ENCODE measurements at places on chromosomes 3 and 15.

DNA sequence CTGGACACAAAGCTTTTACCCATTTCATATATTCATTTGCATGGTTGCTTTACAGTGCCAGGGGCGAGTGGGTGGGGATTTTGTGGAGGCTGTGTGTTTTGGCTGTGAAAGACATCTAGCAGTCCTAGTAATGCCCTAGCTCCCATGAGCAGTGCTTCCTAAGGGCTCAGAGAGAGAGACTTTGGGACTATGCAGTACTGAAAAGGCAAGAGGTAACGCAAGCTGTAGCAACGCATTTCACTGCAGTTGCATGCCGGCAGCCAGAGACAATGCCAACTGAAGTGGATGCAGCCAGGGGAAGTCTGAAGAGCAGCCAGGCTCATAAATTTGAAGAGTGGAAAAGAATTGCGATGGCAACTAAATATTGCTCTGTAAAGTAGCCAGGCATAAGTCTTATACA, 27.4 kb upstream of the ATP10A start:
- DNase-seq = no peak

DNA sequence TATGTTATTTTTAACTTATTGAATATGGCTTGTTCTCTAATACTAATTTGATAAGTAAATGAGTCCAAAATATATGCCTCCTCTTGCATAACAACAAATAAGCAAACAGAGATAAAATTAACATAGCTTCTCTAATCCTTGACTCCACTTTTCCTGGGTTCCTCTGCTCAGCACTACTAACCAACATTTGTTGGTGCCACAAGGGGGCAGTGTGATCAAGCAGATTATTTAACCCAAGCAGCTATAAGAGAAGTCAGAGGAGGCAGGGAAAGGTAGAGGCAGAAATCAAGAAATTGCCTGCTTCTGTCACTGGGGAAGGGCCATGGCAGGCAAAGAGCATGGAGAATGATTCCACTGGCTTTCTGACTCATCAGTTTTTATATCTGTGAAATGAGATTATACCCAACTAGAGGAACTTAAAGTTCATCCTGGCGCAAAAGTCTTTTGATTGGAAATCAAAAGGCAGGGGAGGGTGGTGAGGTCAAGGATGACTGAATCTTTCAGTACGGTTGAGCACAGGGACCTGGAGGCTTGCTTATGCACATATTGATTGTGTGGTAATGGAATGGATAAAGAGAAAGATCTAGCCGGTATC, 152.2 kb downstream of the IGSF11 start:
- DNase-seq = peak; percentile 69

- no peak for DNase-seq
These were observed 74.2 kb upstream of the FNDC3B start for GRCh38 chr3:171965067-171965712.

DNA sequence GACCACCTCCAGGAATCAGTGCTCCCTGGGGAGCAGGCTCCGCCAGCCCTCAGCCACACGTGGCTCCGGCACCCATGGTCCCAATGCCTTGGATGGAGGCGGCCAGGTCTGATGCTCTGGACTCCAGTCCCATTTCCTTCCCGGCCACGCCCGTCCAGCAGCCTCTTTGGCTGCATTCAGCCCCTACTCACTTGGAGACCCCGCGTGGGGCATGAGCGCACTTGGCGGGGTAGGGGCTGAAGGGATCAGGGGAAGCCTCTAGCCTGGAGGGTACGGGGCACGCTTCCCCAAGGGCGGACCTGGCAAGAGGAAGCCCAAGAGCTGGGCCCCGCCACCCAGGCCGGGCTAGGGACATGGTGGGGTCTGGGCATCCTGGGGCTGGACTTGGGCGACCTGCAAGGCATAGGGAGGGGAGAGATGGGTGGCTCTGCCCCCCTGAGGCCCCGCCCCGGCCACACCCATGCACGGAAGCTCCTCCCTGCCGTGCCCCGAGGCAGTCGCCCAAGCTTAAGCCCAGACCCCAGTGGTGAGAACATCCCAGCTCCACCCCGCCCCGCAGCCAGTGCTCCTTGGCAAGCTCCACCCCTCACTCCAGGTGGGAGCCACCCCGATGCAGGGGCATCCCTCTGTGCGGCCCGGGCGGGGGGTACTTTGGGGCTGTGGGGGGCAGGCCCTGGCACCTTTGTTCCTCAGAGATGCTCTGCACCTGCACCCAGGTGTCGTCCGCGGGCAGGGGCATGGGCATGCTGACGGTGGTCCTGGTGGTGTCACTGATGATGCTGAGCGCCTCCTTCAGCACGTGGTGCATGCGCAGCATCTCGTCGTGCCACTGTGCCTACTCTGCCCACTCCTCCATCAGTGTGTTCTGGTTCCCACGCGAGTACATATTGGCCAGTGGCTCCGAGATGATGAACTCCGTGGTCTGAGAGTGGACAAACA, 163.5 kb downstream of the GOLGA6L4 start:
- no peak for DNase-seq

- DNase-seq = peak; percentile 16
These were observed 300.5 kb downstream of the RAP2B start for GRCh38 chr3:153462545-153462944.

- DNase-seq = no peak
These were observed 17.4 kb downstream of the PGBD4 start for GRCh38 chr15:34119291-34119690.

DNA sequence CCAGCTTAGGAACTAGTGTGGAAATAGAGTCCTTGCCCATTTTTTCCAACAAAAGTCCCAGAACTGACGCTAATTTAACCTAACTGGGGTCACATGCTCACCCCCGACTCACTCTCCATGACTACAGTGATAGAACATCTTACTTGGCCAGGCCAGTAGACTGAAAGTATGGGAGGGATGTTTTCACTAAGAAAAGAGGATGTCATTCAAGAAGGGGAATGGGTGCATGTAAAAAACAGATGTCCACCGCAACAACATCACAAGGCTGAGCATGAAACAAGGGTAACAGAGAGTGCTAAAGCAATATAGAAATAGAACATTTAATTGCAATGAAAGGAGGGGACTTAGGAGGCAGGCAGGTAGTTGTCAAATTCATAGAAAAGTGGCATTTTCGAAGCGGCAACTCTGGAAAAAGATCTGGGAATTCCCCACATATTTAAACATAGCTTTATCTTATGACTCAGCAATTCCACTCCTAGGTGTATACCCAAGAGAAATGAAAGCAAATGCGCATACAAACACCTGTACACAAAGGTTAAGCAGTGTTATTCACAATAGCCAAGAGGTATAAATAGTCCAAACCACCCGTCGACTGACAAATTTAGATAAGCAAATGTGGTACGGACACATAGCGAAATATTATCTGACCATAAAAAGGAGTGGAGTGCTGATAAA, 41.1 kb upstream of the UBE2E2 start:
- no peak for DNase-seq

- DNase-seq = no peak
These were observed 47.3 kb upstream of the BCL6 start for GRCh38 chr3:187792521-187792920.

- DNase-seq = no peak
These were observed 408.9 kb upstream of the THBS1 start for GRCh38 chr15:39171944-39172368.

GRCh38 chr15:72796515-72797337, 13.2 kb upstream of the ADPGK start:
- peak; percentile 17 for DNase-seq

DNA sequence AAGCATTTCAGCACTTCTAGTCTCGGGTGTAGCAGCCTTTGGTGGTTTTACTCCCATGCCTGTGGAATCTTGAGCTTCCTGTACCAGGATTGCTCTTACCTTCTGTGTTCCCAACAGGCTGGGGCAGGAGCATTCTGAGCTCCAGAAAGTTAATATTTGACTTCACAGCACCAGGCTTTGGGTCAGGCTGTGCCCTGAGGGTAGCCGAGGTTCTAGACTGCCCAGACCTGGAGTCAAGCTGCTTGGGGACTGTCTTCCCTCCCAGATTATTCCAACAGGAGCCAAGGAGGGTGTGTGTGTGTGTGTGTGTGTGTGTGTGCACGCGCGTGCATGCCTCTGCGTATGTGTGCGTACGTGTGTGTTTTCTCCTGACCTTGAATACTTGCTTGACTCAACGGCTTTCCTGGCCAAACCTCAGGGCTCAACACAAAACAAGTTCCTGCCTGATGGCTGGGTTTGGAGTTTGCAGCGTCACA, 94.8 kb downstream of the FLNB start:
- no peak for DNase-seq

DNA sequence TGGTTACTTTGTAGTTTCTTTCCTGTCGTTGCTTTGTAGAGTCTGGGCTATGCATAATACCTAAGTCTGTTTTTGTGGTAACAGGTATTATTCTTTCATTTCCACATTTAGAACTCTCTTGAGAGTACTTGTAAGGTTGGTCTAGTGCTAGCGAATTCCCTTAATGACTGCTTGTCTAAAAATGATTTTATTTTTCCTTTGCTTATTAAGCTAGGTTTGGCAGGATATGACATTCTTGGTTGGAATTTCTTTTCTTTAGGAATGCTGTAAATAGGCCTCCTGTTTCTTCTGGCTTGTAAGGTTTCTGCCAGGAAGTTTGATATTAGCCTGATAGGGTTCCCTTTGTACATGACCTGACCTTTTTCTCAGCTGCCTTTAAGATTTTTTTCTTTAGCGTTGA, 70.1 kb upstream of the SGO1 start:
- DNase-seq = no peak

GRCh38 chr3:153513236-153513635, 351.2 kb downstream of the RAP2B start:
- peak; percentile 20 for DNase-seq

DNA sequence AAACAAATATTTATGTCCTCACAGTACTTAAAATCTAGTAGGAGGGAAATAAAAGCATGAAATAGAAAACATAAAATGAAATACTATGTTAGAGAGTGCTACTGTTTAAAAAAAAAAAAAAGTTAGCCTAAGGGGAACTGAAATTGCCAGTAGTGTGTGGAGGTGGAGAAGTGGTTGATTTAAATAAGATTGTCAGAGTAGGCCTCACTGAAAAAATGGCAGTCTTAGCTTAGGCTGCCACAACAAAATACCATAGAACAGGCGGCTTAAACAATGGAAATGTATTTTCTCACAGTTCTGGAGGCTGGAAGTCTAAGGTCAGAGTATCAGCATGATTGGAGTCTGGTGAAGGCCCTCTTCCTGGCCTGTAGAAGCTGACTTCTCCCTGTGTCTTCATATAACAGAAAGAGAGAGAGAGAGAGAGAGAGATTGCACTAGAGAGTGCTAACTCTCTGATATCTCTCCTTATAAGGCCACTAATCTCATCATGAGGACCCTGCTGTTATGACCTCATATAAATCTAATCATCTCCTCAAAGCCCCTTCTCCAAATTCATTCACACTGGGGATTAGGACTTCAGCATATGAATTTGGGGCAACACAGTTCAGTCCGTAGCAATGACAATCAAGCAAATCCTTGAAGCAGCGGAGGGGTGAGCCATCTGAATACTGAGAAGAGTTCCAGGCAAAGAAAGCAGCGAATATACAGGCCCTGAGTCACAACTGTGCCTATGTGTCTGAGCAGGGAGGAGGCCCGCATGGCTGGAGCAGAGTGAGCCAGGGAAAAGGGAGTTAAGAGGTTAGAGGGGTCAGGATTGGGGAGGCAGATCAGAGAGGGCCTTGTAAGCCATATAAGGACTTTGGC, 23.6 kb upstream of the LRRC34 start:
- no peak for DNase-seq

DNA sequence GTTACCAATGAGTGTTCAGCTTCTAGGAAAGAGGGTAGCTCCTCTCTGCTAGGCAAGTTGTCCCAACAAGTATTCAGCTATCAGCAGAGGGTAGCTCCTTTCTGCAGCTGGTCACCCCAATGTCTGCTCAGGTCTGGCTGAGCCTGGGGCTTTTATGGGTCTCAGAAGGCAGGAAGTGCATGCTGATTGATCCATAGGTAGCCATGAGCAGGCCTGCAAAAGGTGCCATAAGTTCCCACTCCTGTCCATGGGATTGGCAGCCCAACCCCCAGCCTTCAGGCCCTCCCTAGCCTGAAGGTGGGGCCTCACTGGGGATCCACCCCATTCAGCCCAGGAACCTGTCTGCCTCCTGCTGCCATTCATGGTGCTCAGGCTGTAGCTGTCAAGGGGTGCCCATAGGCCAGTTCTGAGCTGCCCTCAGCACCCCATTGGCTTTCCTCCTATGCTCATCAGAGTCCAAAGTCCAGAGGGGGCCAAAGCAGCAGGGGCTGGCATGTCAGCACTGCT, 34.6 kb upstream of the DNAJC13 start:
- no peak for DNase-seq

DNA sequence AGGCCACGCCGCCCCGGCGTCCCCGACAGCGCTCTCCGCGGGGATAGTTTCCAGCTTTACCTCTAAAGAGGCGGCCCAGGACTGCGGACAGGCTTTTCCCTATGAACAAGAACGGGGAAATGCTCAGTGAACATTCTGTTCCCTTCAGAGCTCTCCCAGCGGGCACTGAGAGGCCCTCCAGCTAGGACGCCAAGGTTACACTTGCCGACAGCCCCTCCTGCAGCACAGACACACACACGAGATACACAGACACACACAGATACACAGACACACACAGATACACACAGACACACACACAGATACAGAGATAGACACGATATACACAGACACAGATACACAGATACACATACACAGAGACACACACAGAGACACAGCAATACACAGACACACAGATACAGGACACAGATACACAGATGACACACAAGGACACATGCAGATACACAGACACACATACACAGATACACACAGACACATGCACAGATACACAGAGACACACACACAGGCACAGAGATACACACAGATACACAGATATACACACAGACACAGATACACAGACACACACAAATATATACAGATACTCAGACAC, 533 bp upstream of the OCA2 start:
- no peak for DNase-seq

DNA sequence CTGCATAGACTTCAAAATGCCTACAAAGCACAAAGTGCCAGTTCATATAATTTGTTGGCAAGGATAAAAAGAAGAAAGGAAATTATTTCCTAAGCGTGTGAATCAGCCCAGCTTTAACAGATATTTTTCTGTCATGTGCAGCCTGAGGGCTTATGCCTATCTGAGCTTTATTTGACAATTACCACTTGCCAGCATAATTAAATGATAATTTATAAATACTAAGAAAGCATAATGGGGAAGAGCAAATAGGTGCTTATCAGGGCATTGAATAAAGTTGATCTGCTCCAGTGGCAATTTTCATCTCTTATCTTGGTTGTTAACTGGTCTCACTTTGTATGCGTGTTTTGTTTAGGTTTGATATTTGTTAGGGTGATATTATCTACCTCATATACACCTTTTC, 313.4 kb upstream of the DNAJC19 start:
- no peak for DNase-seq

- DNase-seq = no peak
These were observed 38.7 kb upstream of the ZFAND6 start for GRCh38 chr15:80020731-80021130.

DNA sequence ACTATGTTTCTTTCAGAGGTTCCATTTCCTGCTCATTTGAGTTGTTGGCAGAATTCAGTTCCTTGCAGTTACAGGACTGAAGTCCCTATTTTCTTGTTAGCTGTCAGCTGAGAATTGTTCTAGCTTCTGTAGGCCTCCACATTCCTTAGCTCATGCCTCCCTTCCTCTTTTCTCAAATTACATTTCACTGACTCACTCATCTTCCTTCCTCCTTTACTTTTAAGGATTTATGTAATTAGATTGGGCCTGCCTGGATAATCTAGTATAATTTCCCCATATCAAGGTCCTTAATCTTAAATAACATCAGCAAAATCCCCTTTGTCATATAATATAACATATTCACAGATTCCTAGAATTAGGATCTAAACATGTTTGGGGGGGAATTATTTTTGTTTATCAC, 40.6 kb upstream of the RBMS3 start:
- DNase-seq = no peak
